Pons (tissue), 1 donor: ENCODE measurements at places on chromosomes 1 and 21.

- no peak for DNase-seq
These were observed 31.5 kb downstream of the FOXD2 start for GRCh38 chr1:47469390-47469759.

GRCh38 chr21:37273911-37274690, 7.0 kb upstream of the VPS26C start:
- DNase-seq: no peak

DNA sequence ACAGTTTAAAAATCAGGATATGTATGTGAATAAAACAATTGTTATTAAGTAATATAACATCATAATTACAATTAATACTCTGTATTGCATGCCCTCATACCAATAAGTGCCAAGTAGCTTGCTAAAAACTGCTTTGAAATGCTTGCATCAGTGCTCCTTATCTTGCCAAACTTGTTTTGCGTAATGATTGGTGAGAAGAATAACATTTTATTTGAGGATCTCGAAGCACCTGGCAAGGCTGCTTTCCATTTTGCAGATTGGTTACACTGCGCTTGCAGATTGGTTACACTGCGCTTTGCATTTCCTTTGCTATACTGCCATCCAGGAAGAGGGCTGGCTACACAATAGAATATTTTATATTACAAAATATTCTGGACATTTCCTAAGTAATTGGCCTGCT, 1.7 kb upstream of the PBX1 start:
- no peak for DNase-seq

- DNase-seq: peak; percentile 68
These were observed at the start of gene CHI3L1 for GRCh38 chr1:203186446-203187303. Gene CHI3L1, minus strand, starts transcription at chr1:203186704. Its CDS starts 81 bp downstream, at chr1:203186623.

- DNase-seq: no peak
These were observed 67.9 kb upstream of the PUM1 start for GRCh38 chr1:31133368-31133767.

- no peak for DNase-seq
These were observed 18.4 kb downstream of the IGSF5 start for GRCh38 chr21:39763272-39763970.

- no peak for DNase-seq
These were observed 9.7 kb downstream of the SELE start for GRCh38 chr1:169724168-169724567.

GRCh38 chr1:44303532-44303931, 51.5 kb downstream of the ERI3 start:
- no peak for DNase-seq

- no peak for DNase-seq
These were observed 356.3 kb upstream of the C1orf174 start for GRCh38 chr1:4256351-4256750.

GRCh38 chr1:67376381-67376780, 53.8 kb downstream of the SERBP1 start:
- no peak for DNase-seq

- no peak for DNase-seq
These were observed 30.0 kb downstream of the EPHA10 start for GRCh38 chr1:37734629-37735591.

DNA sequence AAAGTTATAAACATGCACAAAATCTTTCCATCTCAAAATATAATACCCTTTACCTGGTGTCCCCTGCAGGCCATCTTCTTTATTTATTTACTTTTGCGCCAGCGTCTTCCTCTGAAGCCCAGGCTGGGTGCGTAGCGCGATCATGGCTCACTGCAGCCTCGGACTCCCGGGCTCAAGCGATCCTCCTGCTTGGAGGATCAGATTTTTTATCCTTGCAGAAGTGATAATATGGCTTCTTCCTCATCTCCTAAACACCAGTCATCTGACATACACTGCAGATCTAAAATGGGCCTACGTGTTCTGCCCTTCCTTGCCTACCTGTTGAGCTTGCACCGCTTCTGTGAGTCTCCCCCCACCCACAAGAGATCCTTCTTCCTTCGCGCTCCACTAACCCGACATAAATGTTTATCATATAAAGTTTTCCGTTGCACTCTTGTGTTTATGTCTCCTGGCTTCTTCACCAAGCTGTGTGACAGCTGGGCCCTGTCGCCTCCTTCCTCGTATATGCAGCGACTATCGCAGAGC, 506 bp upstream of the SRP9 start:
- DNase-seq: no peak

DNA sequence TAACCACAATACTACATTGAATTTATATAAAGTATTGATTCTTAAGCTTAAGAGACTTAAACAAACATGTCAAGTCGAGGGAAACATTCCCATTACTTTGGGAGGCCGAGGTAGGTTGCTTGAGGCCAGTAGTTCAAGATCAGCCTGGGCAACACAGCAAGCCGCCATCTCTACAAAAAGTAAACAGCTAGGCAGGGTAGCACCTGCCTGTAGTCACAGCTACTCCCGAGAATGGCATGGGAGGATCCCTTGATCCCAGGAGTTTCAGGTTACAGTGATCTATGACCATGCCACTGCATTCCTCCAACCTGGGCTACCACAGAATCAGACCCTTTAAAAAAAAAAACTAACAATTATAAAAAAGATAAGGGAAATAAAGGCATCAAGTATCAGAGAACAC, 50.4 kb downstream of the EIF4G3 start:
- DNase-seq: no peak

GRCh38 chr1:3676581-3677470, 24.5 kb downstream of the TP73 start:
- DNase-seq: no peak

GRCh38 chr1:156012051-156012817, 8.5 kb downstream of the SSR2 start:
- no peak for DNase-seq

DNA sequence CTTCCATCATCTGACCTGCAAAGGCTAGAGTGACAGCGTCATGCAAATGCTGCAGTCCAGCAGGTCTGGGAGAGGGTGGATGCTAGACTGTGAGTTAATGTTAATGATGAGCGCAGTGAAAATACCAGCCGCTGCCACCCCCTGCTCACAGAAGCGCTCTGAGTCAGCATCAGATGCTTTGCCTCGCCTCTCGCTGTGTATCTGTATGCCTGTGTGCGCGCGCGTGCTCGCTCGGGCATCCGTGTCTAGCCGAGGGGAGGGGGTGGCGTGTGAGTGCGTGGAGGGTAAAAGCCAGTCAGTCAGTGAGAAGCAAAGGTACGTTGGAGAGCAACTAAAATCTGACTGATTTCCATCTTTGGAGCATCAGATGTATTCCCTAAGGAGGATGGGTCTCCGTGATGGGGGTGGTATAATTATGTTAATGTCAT, 858.7 kb downstream of the USP25 start:
- DNase-seq: peak; percentile 94

- DNase-seq: no peak
These were observed 5.7 kb upstream of the COL6A2 start for GRCh38 chr21:46092026-46092764.

- DNase-seq: no peak
These were observed 247.5 kb downstream of the NEGR1 start for GRCh38 chr1:72034827-72035226.

DNA sequence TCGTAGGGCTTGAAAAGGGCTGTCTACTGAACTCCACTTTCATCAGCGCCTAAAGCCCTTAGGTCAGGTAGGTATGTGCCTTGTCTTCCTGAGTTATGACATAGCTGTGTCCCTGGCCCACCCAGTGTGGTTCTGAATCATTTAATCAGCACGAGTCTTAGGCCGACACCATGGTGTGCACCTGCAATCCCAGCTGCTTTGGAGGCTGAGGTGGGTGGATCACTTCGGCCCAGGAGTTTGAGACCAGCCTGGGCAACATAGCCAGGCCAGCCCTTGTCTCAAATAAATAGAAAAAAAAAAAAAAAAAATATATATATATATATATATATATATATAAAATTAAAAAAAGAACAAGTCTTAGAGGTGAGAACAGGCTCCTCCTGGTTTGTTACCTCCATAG, 15.8 kb downstream of the LRRC71 start:
- no peak for DNase-seq

GRCh38 chr1:190852611-190853010, 374.9 kb upstream of the BRINP3 start:
- no peak for DNase-seq

DNA sequence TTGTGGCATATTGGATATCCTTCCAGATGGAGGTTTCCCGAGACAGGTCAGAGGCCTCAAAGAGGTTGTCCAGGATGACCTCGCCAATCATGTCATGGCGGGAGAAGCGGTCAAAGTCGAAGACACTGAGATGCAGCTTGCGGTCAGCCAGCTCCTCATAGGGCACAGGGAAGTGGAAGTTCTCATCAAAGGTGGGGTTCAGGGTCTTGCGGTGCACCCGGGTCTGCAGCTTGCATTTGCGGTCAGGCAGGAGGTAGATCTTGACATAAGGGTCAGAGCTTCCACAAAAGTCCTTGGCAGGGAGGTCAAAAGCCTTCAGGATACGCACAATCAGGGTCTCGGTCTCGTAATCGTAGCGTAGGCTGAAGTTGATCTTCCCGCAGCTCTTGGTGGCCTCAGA, 16.2 kb downstream of the SYT6 start:
- no peak for DNase-seq
